ENCODE measurements at places on chromosomes 5 and 9.

DNA sequence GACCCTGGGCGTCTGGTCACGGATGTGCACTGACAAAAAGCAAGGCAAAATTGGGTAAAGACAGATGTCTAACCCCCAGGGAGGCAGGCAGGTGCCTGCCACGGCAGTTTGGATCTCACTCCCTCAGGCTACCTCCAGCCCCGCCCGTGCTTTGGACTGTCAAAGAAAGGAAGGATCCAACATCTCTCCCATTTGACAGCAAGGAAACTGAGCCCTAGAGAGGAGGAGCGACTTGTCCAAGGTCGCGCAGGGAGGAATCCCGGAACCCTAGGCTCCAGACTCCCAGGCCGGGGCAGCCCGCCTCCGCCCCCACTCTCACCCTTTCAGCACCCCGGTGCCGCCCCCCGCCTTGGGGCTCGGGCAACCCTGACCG lies 376 bp downstream of the GOLGA1 start:
- DNase-seq: no peak

DNA sequence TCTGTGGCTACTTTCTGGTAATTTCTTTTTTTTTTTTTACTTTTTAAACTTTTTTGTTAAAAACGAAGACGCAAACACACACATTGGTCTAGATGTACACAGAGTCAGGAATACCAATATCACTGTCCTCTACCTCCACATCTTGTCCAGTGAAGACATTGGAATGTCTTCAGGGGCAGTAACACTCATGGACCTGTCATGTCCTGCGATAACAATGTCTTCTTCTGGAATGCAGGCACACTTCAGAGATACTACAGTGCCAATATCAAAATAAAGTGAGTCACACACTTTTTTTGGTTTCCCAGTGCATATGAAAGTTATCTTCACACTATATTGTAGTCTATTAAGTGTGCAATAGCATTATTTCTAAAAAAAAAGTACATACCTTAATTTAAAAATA lies 175.9 kb downstream of the ARRDC3 start:
- DNase-seq: no peak

GRCh38 chr9:83754383-83754977 lies 46.7 kb upstream of the UBQLN1 start:
- DNase-seq: no peak

- no peak for DNase-seq
These were observed 252.5 kb downstream of the DEPDC1B start for GRCh38 chr5:60447488-60447920.

DNA sequence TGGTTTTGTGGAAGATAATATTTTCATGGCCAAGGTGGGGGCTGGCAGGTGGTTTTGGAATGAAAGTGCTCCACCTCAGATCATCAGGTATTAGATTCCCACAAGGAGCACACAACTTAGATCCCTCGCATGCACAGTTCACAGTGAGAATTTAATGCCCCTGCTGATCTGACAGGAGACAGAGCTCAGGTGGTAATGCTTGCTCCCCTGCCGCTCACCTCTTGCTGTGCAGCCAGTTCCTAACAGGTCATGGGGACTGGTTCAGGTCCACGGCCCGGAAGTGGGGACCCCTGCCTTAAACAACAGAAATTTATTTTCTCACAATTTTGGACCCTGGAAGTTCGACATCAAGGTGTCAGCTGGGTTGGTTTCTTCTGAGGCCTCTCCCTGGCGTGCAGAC lies 668.7 kb upstream of the ZNF608 start:
- no peak for DNase-seq
